ENCODE measurements at places on chromosomes 16 and 17. TPM values are rescaled to one million over a fixed set of nuclear protein-coding genes. Genes with fewer than 3 reads are reported as not detected.

Gene ABCC1
- total RNA-seq = 51.5 TPM

Gene ZACN
- total RNA-seq = not detected

Gene KRTAP3-1
- not detected for total RNA-seq

Gene C1QTNF1
- not detected for total RNA-seq

Gene SCIMP
- total RNA-seq = not detected

Gene MRPS7
- 129 TPM for total RNA-seq
